ENCODE measurements at places on chromosomes 7 and 10. TPM values are rescaled to one million over a fixed set of nuclear protein-coding genes. Genes with fewer than 3 reads are reported as not detected.

- DNase-seq = no peak
Observed at GRCh38 chr10:34033078-34033477, 698.6 kb upstream of the NRP1 start.

DNA sequence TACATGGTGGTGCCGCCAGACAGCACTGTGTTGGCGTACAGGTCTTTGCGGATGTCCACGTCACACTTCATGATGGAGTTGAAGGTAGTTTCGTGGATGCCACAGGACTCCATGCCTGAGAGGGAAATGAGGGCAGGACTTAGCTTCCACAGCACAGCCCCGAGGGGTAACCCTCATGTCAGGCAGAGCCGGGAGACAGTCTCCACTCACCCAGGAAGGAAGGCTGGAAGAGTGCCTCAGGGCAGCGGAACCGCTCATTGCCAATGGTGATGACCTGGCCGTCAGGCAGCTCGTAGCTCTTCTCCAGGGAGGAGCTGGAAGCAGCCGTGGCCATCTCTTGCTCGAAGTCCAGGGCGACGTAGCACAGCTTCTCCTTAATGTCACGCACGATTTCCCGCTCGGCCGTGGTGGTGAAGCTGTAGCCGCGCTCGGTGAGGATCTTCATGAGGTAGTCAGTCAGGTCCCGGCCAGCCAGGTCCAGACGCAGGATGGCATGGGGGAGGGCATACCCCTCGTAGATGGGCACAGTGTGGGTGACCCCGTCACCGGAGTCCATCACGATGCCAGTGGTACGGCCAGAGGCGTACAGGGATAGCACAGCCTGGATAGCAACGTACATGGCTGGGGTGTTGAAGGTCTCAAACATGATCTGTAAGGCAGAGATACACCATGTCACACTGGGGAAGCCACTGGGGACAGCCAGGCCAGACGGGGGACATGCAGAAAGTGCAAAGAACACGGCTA lies 104.6 kb upstream of the TNRC18 start:
- DNase-seq = no peak

DNA sequence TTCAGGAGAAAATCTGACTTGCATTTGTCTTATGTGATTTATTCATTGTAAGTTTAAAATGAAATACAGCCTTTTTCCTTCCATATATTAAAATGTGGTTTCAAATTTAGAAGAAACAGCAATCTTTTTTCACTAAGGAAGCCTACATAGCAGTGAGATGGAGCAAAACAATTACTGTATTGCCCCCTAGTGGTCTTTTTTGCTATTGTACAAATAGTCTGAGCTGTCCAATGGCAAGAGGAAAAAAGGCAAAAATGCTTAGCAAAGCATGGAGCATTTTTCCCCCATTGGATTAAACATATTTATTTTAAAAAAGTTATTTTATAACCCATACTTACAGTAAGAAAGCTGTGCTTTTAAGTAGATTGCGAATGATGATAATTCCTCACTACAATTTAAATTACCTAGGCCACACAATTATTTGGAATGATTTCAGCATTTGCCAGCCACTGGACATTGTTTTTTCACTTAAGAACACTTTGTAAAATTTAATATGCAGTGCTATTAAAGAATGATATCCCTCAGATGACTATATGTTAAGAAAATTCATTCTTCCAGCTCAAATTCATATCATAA lies 119.5 kb downstream of the CPED1 start:
- DNase-seq = peak; percentile 80

SYNPO2L gene
- 0.43 TPM for total RNA-seq

DNA sequence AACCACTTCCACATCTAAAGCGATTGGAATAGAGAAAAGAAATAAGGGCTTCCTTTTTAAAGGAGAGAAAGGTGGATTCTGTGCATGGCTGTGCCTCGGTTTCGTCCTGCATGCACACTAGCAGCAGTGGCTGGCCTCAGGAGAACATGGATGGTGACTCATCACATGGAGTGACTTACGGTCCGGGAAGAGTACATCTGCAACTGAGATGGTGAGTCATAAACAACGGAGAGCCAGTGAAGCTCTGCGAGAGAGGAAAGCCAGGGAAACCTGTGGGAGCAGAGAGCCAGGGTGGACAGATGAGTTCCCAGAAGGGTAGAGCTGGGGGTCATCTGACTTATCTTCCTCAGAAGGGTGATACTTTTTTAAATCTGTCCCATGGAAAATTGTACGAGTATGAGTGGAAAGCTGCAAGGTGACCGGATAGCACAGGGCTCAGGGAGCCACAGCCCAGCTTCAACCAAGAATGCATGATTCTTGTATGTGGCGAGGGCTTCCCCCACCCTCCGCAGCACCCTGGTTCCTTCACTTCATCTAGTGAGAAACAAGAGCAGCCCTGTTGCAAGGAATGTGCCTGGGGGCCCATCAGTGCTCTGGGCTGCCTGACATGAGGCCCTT lies 259.1 kb downstream of the KLF6 start:
- peak; percentile 98 for DNase-seq

EPDR1 gene
- total RNA-seq = 11.0 TPM

DNA sequence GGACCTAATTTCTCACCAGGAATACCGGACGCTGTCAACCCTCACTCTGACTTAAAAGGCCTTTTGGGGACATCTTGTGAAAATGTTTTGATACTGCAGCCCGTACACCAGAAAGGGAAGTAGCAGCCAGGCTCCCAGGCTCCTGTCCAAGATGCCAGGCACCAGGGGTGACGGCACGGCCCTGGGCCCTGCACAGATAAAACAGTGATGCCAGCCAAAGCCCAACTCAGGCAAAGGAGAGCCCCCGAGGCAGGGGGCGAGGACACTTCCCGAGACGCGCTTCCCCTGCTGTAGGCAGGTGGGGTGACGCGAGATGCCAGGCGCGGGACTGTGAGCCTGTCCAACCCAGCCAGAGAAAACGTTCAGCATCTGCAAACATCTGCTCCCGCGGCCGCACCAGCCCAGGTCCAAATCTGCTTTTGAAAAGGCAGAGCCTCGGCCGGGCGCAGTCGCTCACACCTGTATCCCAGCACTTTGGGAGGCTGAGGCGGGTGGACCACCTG lies 15.7 kb downstream of the ZFAND2A start:
- peak; percentile 27 for DNase-seq

GSTK1 gene
- total RNA-seq = 69.1 TPM

SPACDR gene
- total RNA-seq = not detected

CUBN gene
- 0.86 TPM for total RNA-seq
